ENCODE measurements at places on chromosomes 16 and 17. TPM values are rescaled to one million over a fixed set of nuclear protein-coding genes. Genes with fewer than 3 reads are reported as not detected.

Gene ERN2
- total RNA-seq = not detected

Gene CAVIN1
- 476 TPM for total RNA-seq

Gene ABCA3
- 16.3 TPM for total RNA-seq

Gene CD7
- total RNA-seq = 0.08 TPM

Gene KRTAP4-4
- not detected for total RNA-seq

Gene KRTAP4-6
- not detected for total RNA-seq

Gene KLHL10
- total RNA-seq = 0.10 TPM

Gene SRCIN1
- 2.8 TPM for total RNA-seq

Gene ADGRG1
- total RNA-seq = 205 TPM

Gene CLEC18A
- 0.10 TPM for total RNA-seq

Gene TBKBP1
- total RNA-seq = 4.9 TPM

Gene CD300LB
- total RNA-seq = 0.12 TPM

Gene FOXN1
- total RNA-seq = 0.02 TPM

Gene CA4
- total RNA-seq = not detected

Gene LGALS9C
- total RNA-seq = not detected

Gene NPIPA8
- total RNA-seq = 0.87 TPM

Gene ALDH3A1
- 843 TPM for total RNA-seq

Gene CDK3
- total RNA-seq = 5.8 TPM

Gene IRF8
- total RNA-seq = 0.29 TPM

Gene SEPTIN12
- not detected for total RNA-seq

Gene ZP2
- total RNA-seq = not detected

Gene RAB40C
- 17.9 TPM for total RNA-seq

Gene KRTAP2-3
- total RNA-seq = 0.12 TPM

Gene TM4SF5
- total RNA-seq = 0.64 TPM

Gene CD300H
- not detected for total RNA-seq

Gene PIPOX
- 0.06 TPM for total RNA-seq

Gene KRTAP4-3
- total RNA-seq = not detected

Gene PRR35
- total RNA-seq = 0.05 TPM

Gene RRN3
- total RNA-seq = 49.3 TPM

Gene OTOA
- total RNA-seq = not detected

Gene CORO1A
- 3.7 TPM for total RNA-seq

Gene GCGR
- total RNA-seq = 0.26 TPM

Gene ESRP2
- total RNA-seq = 0.05 TPM

Gene KRT39
- not detected for total RNA-seq

Gene FNDC8
- not detected for total RNA-seq

Gene SLC46A1
- 21.2 TPM for total RNA-seq

Gene TNS4
- total RNA-seq = 91.4 TPM

Gene DPEP1
- 1.3 TPM for total RNA-seq

Gene ABCC11
- total RNA-seq = 0.13 TPM

Gene ARL17B
- 6.6 TPM for total RNA-seq

Gene SLC5A11
- 0.69 TPM for total RNA-seq

Gene CMTM2
- total RNA-seq = not detected

Gene NTN1
- total RNA-seq = 0.50 TPM

Gene VAT1L
- total RNA-seq = not detected

Gene TXNL4B
- total RNA-seq = 22.4 TPM

Gene ASPHD1
- 26.0 TPM for total RNA-seq

Gene IGSF6
- not detected for total RNA-seq

Gene FAM83G
- 38.8 TPM for total RNA-seq

Gene PYY
- not detected for total RNA-seq

Gene MAF
- total RNA-seq = 0.72 TPM

Gene CAMKK1
- total RNA-seq = 20.4 TPM

Gene CCL13
- not detected for total RNA-seq

Gene SOST
- total RNA-seq = not detected

Gene CDH15
- total RNA-seq = 0.19 TPM

Gene LPO
- total RNA-seq = not detected
